ENCODE measurements at places on chromosomes 1 and 21.

DNA sequence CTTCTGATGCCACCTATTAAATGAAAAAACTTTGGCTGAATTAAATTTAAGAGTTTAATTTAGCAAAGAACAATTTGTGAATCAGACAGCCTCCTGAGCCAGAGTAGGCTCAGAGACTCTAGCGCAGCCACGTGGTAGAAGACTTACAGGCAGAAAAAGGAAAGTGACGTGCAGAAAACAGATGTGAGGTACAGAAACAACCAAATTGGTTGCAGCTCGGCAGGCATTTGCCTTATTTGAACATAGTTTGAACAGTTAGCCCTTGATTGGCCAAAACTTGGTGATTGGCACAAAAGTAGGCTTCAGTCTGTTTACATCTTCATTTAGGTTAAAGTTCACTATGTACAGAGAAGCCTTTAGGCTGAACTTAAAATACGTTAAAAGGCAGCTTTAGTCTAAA, 22.9 kb downstream of the TCP10L start:
- DNase-seq, result no peak

DNA sequence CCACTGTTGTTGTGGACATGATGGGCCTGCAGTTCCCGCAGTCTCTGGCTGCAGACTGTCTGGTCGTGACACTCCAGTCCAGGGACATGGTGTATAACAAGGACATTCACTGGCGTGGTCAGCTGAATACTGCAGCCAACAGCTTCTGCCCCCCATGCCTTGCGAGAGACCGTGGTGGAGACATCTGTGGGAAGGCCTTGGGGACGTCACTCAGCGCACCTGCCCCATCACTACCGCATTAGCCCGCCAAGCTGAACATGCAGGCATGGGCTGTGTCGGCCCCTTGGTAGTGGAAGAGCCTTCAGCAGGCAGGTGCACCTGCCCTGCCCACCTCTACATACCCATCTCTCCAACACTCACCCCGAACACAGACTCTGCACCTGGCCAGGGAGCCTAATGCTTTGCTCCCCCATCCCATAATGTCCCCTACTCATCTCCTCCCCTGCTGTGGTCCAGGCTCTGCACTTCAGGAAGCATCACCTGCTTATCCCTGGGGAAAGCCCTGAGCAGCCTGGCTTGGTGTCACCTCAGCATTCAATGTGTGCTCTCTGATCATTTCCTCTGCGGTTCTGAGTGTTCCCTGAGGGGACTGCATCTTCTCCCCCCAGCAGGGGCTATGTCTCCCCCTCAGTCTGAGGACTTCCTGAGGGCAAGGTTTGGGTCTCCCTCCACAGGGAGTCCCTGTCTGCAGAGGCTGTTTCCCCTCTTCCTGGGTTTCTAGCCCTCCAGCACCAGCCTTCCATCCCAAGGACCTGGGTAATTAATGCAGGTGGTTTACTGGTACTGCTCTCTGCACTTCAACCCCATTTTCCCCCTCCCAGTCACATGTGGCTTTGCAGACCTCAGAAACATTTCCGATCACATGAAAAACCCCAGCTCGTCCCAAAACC, 3.2 kb downstream of the PGLYRP4 start:
- no peak for DNase-seq

DNA sequence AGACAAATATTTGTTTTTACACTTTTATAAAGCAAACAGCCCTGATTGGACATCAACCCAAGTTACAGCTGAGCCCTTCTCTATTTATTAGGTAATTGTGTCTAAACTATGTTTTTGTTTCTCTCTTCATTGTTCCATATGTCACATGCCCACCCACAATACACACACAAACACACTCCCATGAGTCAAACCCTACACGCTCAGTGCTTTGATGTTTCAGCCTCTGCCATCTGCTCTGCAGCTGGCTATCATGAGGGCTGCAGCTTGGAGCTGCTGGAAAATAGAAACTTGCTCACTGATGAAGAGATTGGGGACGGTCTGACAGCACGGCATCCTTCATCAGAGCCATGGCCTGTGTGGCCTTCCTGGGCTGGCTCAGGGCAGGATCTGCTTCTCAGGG, 41.7 kb downstream of the PSMG1 start:
- no peak for DNase-seq

DNA sequence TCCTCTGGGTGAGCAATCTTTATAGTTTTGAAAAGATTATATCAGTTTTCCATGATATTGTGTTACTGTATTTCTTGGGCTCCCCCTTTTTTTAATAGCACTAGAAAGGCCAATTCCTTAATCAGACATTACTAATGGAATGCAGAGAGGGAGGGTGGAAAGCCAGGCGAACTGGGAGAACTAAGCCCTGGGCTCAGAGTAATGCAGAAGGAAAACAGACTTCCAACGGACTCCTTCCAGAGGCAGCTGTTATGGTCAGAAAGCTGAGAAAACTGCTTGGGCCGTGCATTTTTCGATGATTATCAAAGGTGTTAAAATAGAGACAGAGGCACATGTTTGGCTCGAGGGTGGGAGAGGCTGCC, 206.3 kb downstream of the FOXD2 start:
- no peak for DNase-seq

DNA sequence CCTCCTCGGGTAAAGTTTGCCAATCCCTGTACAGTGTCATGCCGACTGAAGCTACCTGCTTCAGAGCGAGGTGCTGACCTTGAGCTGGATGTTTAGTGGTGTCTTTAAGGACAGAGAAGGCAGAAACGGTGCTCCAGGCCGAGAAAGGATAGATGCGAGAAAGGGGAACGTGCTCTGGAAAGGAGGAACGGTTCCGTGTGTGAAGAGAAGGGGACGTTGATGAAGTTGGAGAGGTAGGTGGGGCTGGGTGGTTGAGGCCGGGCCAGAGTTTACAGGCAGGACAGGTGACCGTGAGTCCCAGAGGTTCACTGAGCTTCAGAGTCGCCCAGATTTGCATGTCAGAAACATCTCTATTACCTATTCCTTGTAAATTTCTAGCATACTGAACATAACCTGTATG, 90.7 kb downstream of the SCCPDH start:
- DNase-seq, result no peak

All from C1 segment of cervical spinal cord (tissue), 14 donors.